ENCODE measurements at places on chromosomes 1 and 21. TPM values are rescaled to one million over a fixed set of nuclear protein-coding genes. Genes with fewer than 3 reads are reported as not detected.

The AGT gene
- total RNA-seq = 12.2 TPM

The AMY1C gene
- total RNA-seq = not detected

The OR2AK2 gene
- not detected for total RNA-seq

The FCRL1 gene
- not detected for total RNA-seq

The SPRR2E gene
- not detected for total RNA-seq

The SEC16B gene
- 2.6 TPM for total RNA-seq

The TP53BP2 gene
- 47.5 TPM for total RNA-seq

The HTR6 gene
- total RNA-seq = not detected

The RAB3B gene
- total RNA-seq = 0.91 TPM

The HES4 gene
- total RNA-seq = 74.7 TPM

The TMEM200B gene
- 14.5 TPM for total RNA-seq

DNA sequence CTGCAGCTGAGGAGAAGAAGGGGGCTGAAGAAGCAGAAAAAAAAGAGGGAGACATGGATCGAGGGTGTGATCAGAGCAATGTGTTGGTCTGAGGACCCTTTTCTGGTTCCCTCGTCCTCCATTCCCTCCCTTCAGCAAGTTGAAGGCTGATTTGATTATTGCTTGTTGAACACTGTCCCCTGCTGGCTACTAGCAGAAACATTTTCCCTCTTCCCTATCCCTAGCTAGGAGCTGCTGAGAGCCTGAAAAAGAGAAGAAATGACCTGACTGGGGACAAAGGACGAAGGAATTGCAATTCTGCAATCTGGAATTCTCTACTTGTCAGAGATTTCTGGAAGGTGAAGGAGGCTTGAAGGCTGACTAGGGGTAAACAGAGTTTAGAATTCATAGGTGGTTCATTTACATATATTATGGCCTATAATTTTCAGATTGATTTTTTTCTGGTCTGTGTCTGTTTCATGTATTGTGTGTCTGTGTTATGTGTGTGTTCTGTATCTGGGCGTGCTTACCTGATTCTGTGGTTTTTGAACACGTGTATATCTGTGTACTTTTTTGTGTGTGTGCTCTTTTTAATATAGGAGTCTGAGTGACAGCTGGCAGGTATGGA lies 9.8 kb downstream of the NHLH1 start:
- DNase-seq = no peak

GRCh38 chr1:110243146-110243545 lies 33.0 kb downstream of the KCNC4 start:
- DNase-seq = no peak

DNA sequence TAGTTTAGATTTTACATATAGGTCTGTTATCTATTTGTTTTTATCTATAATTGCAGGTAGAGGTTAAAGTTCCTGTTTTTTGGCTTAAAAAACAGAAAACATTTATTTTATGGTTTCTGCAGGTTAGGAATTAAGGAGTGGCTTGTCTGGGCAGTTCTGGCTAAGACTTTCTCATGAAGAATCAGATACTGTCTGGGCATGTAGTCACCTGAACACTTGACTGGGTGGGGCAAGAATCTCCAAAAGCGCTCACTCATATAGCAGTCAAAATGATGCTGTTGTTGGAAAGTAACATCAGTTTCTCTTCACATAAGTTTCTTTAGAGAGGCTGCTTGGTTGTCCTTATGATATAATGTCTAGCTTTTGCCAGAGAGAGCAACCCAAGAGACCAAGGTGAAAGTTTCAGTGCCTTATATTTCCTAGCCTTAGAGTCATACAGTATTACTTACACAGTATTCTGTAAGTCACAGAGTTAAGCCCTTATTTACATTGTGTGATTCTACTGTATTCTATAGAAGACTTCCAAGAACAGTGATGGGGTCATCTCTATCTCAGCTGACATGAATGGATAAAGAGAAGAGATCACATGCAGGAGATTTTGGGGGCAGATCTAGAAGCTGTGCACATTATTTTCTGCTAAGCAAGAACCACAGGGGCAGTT lies 125.4 kb upstream of the GPR52 start:
- no peak for DNase-seq

DNA sequence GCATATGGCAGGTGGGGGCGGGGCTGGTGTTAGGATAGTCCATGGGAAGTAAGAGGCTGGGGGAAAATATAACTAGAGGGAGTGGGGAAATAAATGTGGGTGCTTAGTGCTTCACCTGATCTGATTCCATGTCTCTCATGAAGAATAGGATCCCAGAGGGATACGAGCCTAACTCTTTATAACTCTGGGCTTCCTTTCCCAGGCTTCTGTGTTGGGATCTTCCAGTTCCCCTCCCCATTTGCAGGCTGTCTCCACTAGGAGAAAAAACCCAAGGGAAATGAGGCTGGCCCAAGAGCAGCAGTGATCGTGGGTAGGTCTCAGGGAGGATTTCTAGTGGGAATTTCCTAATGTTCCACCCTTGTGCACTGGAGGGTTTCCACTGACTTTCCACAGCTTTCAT lies 1.6 kb downstream of the KCNJ9 start:
- DNase-seq = no peak

- DNase-seq = no peak
Measured at GRCh38 chr1:115545791-115546733, 95.7 kb upstream of the VANGL1 start.

- no peak for DNase-seq
Measured at GRCh38 chr1:116521186-116521585, 49.6 kb downstream of the CD58 start.

- DNase-seq = no peak
Measured at GRCh38 chr1:101238031-101238628, 1.3 kb downstream of the S1PR1 start.

- DNase-seq = no peak
Measured at GRCh38 chr1:225437710-225438437, 10.0 kb upstream of the LBR start.

- no peak for DNase-seq
Measured at GRCh38 chr1:55751776-55752175, 536.6 kb upstream of the USP24 start.

DNA sequence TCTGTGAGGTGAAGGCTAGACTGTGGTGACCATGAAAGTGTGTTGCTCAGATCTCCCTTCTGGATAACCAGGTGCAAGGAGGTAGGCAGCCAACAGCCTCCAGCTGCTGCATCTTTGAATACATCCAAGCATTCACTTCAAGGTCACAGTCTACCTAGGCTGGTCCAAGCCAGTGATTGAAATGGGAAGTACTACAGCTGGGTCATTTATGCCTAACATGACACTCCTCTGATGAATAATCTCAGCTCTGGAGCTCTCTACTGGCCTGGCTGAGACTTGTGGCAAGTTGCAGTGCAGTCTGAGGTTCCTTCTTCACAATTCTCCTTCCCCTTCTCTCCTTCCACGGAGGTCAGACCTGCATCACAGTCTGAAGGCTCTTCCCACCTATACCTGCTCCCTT lies 35.0 kb upstream of the ARHGAP29 start:
- DNase-seq = no peak

GRCh38 chr1:214364386-214364785 lies 83.4 kb downstream of the SMYD2 start:
- no peak for DNase-seq

- no peak for DNase-seq
Measured at GRCh38 chr1:4963251-4963650, 308.8 kb downstream of the AJAP1 start.

DNA sequence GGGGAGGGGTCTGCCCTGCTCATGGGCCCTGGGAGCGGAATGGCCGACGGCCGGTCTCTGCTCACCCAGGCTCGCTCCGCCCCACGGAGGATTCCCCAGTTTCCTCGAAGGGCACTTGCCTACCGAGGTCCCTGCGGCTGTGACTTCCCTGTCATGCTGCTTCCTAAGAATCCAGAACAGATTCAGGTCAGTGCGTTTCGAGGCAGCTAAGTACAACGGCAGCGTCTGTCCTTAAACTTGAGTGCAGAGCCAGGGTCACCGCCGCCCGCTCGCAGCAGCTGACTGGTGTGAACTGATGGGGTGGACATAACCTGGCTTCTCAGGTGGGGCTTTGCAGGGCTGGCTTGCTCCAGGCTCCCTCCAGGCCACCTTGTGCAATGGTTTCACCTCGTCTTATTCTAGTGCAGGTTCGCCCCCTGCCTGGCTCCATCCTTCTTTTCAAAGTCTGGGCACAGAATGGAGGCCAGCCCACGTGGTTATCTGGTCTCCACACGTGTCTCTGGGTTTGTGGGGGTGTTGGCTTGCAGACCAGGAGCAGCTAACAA lies 7.6 kb upstream of the C1orf174 start:
- DNase-seq = no peak

DNA sequence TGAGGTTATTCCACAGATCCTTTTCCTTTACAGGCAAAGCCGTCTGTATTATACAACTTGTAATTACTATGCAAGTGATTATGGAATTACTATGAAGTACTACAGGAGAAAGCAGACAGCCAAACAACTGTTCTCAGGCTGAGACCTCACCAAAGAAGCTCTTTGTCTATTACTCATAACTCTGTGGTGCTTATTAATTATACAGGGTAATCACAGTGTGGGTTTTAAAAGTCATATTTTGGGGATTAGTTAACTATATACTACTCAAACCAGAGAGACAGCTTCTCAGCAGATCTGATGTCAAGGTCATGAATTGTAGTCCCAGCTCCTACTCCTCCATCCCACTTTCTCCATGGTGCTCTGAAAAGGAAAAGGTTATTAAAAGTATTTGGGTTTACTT lies 49.6 kb downstream of the CTTNBP2NL start:
- no peak for DNase-seq

- DNase-seq = no peak
Measured at GRCh38 chr1:203999618-204000017, 73.3 kb upstream of the SOX13 start.

DNA sequence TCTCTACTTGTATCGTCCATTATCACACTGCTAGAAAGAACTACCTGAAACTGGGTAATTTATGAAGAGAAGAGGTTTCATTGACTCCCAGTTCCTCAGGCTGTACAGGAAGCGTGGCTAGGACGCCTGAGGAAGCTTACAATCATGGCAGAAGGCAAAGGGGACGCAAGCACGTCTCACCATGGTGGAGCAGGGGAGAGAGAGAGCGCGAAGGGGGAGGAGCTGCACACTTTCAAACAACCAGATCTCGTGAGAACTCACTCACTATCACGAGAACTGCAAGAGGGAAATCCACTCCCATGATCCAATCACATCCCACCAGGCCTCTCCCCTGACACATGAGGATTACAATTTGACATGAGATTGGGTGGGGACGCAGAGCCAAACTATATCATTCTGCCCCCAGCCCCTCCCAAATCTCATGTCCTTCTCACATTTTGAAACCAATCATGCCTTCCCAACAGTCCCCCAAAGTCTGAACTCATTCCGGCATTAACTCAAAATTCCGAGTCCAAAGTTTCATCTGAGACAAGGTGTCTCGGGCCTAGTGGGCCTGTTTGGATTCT lies 8.0 kb downstream of the MMEL1 start:
- no peak for DNase-seq

DNA sequence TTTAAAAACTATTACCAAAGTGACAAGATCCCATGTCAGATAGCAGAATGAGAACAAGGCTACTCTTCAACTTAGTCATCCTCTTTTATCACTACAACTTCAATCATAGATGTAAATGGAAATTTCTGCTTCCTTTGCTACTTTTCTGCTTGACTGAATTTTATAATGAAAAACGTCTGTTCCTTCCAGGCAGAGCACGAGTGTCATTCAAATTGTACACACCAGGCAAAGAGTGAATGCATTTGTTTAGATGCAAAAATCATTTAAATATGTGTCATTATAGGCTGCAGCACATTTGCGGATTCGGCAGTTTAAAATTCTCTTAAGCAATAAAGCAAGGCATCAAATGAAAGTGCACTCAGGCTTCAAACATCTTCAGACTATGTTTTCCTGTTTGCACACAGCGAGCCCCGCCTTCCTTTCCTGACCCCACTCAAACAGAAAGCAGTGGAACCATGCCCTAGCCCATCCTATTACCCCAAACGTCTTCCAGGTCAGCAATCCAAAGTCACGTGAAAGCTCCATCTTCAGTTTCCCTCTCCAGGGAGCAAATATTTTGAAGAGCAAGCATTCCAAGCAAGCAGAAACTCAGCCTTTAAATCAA lies 99.6 kb downstream of the APP start:
- no peak for DNase-seq

GRCh38 chr1:58500043-58500442 lies 46.5 kb downstream of the OMA1 start:
- no peak for DNase-seq

DNA sequence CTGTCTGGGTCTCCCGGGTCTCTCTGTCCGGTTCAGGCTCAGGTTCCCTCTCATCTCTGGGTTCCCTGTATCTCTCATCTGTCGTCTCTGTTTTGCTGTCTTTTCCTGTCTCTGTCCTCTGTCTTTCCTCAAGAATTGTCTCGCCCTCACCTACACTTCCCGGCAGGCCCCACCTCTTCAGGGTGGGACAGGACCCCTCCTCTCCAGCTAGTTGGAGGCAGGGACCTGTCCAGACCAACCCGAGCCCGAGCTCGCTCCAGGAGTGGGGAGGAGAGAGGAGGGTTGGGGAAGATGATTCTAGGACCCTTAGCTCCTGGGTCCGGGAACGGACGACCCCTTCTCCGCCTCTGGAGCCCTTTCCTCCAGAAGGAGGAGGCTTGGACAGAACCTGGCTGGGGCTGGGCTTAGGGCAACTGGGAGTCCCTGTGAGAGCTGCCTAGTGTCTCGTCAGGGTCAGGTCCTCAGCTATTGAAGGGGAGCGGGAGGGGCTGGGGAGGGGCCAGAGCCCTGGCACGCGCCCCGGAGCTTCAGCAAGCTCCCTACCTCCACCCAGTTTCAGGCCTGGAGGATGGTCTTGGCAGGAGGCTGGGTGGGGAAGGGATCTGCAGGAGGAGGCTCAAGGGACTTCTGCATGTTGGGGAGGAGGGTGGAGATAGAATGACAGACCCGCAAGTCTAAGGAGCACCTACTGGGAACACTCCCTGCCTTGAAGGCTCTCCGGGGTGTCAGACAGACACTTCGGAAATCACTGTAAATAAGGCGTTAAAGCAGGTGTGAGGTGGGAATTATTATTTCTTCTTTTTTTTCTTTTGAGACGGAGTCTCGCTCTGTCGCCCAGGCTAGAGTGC lies 26.3 kb upstream of the EPB41 start:
- DNase-seq = no peak

DNA sequence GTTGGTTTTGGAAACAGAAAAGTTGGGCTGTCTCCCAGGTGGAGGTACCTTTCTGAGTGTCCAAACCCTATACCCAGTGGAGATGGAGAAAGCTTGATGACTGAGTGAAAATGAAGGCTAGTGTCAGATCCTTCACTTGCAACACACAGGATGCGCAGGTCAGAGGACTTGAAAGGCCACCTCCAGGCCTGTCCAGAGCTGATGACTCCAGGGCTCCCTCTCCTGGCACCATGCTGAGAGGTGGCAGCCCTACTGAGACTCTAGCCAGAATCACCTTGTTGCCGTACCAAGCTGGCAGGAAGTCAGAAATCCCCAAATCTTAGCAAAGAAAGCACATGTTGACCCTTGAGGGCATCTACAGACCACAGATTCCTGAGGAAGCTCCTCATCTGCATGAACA lies 16.4 kb downstream of the KNCN start:
- no peak for DNase-seq

GRCh38 chr1:14661222-14661621 lies 62.7 kb downstream of the KAZN start:
- no peak for DNase-seq
